ENCODE measurements at places on chromosomes 5 and 9.
A peak's percentile ranks its signal among the peaks of the same experiment; 100 is the strongest.

GRCh38 chr9:88791105-88791805 lies 200.0 kb upstream of the S1PR3 start:
- DNase-seq = no peak

- DNase-seq = peak; percentile 43
Observed at GRCh38 chr9:37408933-37409710, 13.4 kb upstream of the GRHPR start.

GRCh38 chr5:39015743-39016586 lies 58.2 kb downstream of the RICTOR start:
- DNase-seq = no peak

- DNase-seq = no peak
Observed at GRCh38 chr5:117615226-117615625, 1040.6 kb upstream of the SEMA6A start.

DNA sequence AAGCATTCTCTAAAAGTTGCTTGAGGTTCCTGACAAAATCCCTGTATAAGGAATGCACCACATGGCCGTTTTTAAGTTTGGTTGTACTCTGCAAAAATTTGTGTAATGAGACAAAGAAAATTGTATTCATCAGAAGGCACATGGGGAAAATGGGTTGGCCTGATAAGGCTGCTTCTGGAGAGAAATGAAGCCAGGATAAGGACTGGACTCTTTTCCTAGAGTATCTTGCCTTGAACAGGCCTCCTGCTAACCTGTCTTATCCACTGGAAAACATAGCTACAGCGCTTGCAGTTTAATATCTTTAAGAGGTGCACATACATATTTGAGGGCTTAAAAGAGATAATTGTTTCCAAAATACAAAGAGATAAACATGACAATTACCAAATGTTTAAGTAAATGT lies 41.4 kb upstream of the IFNK start:
- no peak for DNase-seq

DNA sequence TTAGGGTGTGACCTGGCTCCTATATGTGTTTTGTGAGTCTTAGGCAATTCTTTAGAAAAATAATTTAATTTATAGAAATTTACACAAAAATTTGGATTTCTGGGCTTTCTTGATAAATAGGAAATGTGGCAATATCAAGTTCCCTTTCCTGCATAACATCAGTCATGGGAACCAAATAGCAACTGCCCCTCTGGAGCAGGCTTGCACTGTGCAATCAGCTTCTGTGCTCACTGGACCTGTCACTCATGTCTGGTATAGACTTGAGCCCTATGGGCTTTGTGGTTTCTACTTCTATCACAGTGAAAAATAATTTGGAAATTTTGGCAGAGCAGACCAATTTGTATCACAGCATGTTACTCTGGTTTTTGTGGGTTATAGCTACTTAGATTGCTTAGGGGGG lies 131.7 kb downstream of the ADGRV1 start:
- DNase-seq = no peak

DNA sequence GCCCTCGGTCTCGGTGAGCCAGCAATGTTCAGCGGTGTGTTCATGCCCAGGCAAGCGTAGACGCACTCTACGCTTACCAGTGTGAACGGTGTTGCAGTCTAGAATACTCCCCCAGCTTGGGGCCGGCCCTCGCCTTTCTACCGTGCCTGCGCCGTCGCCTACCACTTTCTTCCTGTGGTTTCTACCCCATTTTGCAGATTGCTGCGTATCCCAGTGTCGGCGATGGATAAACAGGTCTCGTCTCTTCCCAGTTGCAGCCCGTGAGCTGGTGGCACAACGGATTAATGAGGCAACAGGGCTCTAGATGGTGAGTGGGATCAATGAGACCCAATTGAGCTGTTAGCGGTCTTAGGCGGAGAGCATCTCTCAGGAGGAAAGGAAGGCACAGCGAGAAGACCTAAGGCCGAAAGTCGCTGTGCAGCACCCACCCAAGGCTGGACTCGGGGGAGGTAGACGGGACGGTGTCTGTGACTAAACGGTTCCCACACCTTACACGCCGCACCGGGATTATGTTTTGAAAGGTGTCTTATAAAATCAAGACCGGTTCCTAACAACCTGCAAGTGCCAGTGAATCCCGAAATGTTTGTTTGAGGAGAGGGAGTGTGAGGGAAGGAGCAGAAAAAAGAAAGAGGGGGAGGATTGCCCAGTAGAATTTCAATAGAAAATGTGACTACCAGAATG lies 5.8 kb downstream of the OTP start:
- no peak for DNase-seq

DNA sequence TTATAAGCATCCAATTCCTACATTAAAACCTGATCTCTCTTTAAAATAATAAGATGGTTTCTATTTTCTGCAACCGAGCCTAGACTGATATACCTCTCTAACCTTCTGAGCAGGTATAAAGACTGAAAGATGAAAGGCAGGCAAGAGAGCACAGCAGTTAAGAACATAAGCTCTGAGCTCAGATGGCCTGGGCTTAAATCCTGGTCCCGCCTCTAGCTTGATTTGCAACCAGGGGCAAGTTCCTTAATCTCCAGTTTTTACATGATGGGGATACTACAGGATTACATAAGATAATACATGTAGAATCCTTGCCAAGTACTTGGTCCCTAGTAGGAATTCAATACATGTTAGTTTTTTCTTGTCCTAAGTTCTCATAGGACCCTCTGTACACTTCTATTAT lies 33.9 kb downstream of the SLC24A2 start:
- no peak for DNase-seq

DNA sequence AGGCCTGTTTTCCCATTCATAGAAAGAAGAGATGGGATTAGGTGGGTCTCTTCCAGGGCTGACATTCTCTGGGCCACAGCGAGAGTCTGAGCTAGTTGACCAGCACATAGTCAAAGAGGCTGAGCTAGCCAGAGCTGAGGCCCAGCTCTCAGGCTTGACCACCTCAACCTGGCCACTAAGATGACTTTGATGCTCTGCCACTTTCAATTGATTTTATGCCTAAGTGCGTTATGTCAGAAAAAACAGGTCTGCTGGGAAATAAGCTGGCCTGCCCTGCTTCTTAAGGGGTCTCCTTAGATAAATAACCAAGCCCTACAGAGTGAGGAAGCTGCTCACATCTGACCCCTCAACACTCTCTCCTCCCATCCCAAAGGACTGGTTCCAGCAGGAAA lies 20.0 kb upstream of the RAB14 start:
- no peak for DNase-seq

DNA sequence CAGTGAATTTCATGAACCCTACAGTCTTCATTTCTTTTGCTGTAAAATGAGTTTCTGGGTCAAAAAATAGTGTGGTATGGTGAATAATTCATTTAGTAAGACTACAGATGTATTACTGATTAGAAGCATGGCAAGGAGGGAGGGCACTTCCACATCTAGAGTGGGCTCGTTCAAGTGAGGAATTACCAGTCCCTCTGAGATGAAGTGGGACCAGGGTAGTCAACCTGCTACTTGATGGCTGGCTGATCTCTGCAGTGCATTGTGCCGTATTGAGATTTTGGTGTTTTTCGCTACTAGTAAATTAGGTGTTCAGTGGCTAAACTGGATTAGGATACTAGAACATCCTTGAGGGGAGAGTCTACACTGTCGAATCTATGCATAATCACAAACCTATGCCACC lies 10.8 kb downstream of the CDC37L1 start:
- DNase-seq = no peak

DNA sequence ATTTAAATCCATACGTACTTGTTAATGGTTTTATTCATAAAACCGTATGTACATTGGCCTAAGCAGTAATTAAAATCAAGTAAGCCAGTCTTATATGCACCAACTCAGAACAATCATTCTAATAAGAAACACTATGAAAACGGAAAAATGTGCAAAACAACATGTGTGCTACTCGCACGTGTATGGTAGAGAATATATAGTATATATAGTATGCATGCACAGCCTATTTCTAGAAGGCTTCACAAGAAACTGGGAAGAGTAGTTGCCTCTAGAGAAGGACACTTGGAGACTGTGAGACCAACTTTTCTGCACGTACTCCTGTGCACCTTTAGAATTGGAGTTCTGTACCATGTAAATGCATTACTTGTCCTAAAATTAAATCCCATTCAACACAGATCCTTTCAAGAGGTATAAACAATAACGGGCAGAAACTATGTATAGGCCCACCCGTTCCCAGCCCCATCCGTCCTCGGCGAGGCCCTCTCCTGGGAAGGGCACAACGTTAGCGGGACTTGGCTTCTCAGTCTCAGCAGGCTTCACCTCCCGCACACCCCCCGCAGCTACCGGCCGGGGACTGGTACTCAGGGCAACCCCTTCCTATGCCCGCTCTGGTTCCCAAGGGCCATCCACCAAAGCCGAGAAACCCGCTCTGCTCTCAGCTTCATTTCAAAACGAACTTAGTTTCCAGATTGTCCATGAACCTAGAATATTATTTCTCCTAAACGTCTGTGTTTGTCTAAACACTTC lies 2.0 kb downstream of the CDC14B start:
- no peak for DNase-seq

DNA sequence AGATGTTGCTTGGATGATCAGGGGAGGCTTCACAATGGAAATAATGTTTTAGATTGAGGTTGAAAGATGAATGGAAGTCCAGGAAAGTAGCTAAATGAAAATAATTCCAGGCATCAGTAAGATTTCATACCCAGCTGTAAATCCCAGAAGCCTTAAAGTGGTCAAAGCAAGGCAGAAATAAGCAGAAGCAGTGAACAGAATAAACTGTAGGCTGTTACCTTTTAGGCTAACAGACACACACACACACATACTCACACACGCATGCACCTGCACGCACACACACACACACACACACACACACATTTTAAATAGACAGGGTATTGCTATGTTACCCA lies 175.3 kb downstream of the WDR70 start:
- DNase-seq = no peak

DNA sequence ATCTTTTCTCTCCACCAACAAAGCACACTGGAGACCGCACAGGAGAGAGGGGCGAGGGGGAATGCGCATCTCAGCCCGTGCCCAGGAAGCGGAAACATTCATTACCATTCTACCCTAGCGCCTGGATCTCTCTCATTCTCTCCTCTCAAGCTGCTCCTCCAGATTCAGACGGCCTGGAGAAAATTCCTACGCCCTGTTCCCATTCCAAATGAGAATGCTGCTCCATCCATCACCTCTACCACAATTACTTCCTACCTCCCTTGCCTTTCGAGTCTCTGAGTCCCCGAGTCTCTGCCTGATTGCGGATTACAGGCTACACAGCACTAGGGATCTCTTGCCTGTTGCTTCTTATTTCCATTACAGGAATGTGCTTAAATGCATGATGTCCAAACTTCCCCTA lies 6.7 kb downstream of the DDX31 start:
- no peak for DNase-seq

DNA sequence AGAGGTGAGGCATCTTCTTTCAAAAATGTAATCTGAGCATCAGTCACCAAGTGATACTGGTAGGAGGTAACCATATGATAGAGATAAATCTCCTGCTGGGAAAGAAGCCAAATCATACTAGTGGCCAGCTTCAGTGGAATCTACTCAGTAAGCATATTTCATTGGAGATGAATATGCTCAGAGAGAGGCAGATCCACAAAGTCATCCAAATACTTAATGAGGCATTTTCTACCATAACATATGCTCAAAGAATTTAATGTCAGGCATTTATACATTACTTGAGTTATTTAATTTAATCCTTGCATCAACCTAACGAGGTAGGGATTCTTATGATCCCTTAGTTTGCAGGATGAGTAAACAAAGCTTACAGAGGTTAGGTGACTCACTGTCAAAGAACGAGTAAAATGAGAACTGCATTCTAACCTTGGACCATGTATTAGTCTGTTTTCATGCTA lies 50.9 kb upstream of the DMRTA1 start:
- no peak for DNase-seq

DNA sequence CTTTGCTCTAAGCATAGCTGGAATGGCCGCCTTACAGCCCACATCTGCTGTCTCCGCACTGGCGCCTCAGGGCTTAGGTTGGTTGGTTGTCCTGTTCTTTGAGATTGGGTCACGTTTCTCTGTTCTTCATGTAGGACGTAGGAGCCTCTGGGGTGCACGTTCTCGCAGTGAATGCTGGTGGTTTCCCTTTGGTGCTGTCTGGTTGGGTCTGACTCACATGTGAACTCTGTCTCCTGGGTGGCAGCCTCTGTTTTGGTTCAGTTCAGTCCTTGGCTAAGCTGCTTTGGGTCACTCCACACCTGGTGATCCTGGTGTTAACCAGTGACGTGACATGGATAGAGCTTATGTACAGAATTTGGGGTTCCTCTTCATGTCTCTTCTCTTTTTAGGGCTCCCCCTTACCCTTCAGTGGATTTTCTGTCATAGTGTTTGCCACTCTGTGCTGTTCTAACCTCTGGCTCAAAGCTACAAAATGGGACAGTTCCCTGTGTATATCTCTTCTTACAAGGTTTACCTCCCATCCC lies 12.6 kb upstream of the LPCAT1 start:
- peak; percentile 52 for DNase-seq

DNA sequence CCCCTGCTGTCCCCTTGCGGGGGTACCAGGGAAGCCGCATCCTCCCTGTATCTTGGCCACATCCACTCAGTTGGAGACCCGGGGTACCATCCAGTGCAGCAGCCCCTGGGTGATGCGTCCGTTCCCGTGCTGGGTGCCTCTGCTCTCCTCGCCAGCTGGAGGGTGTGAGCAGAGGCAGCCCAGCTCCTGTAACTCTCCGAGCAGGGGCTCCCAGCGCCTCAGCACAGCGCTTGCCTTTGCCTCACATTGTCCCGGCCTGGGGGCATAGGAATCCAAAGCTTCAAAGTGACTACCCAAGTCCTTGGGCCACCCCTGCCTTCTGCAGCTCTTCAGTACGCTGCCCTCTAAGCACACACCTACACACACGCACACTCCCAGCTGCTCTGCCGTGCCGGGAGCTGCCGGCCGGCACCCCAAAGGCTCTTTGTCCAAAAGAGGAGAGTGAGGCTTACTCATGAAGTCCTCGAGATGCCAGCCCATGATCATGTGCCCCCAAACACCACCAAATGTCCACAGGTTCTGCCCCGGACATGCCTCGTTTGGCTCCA lies 733 bp downstream of the ANGPTL2 start:
- DNase-seq = no peak

- DNase-seq = no peak
Observed at GRCh38 chr9:101673642-101674041, 64.8 kb downstream of the GRIN3A start.

- DNase-seq = no peak
Observed at GRCh38 chr5:178668579-178668978, 41.7 kb upstream of the CLK4 start.

GRCh38 chr9:34250721-34251120 lies 71.9 kb downstream of the UBAP1 start:
- DNase-seq = no peak

DNA sequence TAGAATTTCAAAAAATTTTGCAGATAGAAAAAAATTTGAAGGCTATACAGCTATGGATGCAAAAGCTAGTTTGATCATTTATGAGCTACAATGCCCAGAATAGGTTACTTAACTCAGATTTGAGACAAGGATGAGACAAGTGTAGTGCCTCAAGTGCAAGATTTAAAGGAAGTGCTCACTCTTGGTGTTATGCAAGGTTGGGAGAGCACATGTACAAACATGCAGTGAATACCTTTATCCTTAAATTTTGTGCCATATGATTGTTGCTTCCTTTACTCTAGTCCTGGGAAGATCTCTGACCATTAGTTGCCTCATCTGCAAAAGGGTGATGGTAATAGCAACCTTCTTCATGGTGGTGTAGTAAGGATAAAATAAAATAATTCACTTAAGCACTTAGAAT lies 31.7 kb upstream of the PPP2R2B start:
- no peak for DNase-seq

Measured in stimulated activated CD4-positive, alpha-beta T cell treated with anti-CD3 and anti-CD28 coated beads, Interleukin-2, amount 100 ng/mL, for 48 hours (primary cell).